ENCODE measurements at places on chromosomes 13 and 19.

DNA sequence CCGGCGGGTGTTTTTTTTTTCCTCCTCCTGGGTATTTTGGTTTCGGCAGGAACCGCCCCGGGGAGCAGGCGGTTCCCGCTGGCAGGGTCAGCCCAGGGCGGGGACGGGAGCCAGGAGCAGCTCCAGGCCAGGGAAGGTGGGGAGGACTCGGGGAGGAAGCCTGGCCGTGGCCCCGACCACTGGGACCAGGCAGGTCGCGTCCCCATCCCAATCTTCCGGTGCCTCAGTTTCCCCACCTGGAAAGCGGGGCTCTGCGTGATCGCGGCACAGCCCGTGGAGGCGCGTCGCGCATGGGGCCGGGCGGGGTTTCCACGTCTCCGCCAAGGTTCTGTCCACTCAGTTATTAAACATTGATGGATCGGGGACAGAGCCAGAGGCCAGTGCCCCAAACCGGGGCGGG, 34.8 kb downstream of the IL12RB1 start:
- no peak for DNase-seq

GRCh38 chr13:64333888-64334287, 2896.2 kb downstream of the PCDH9 start:
- DNase-seq, result no peak

- no peak for DNase-seq
These were observed 120.5 kb downstream of the SLC7A1 start for GRCh38 chr13:29474991-29475390.

DNA sequence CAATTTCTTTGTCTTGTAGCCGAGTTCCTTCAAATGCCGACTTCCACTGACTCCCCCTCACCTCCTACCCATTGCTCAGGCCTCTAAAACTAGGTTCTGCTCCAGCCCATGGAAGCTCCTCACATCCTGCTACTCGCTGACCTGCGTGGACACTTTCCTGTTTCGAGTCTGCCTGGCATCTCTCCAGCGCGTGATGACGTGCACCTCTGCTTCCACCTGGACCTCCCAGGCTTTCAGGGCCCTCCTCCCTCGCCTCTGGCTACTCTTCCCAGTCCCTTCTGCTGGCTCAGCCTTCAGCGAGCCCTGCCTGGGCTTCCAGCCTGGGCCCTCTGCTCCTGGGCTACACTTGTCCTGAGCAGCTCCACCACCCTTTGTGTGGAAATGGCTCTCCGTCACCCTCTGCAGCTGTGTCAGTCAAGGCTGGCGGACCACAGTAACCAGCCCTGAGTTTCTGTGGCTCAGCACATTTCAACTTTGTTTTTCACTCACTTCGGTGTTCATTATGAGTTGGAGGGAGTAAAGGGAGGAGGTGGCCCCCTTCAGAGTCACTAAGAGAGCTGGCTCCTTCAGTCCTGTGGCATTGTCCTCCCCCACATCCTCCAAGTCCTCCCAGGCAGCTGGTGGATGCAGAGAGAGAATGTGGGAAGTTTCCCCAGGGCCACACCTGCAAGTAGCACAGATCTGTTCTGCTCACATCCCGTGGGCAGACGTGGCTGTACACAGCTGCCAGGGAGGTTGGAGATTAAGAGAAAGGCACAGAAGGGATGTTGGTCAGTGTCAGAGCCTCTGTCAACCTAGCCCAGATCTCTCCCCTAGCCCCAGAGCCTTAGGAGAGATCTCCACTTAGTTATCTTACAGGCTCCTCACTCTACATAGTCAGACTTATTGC, 49.4 kb downstream of the SERP2 start:
- DNase-seq, result no peak

- no peak for DNase-seq
These were observed 26.7 kb upstream of the NPAS1 start for GRCh38 chr19:46992699-46993535.

Measured in A549 (cell line).